NCI-H1930 (cell line): ENCODE measurements at places on chromosomes 5 and 9.
A peak's percentile ranks its signal among the peaks of the same experiment; 100 is the strongest.

GRCh38 chr5:69502767-69503488, 10.3 kb downstream of the OCLN start:
- no peak for DNase-seq

DNA sequence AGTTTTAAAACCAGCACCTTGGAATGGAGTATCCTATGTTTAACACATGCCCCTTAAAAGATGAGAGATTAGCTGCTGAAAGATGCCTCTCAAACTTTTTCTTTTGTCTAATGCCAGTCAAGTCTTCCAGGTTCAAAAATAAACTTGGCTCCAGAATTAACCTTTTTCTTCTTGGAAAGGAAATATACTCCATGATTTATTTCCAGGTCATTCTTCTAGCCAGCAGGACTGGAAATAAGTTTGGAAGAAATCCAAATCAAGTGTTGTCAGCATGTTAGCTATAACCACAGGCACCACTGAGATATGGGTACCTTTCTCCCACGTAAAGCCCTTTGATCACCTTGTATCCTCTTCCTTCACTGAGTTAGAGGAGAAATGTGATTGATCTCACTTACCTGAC, 56.1 kb downstream of the NLN start:
- DNase-seq = no peak

DNA sequence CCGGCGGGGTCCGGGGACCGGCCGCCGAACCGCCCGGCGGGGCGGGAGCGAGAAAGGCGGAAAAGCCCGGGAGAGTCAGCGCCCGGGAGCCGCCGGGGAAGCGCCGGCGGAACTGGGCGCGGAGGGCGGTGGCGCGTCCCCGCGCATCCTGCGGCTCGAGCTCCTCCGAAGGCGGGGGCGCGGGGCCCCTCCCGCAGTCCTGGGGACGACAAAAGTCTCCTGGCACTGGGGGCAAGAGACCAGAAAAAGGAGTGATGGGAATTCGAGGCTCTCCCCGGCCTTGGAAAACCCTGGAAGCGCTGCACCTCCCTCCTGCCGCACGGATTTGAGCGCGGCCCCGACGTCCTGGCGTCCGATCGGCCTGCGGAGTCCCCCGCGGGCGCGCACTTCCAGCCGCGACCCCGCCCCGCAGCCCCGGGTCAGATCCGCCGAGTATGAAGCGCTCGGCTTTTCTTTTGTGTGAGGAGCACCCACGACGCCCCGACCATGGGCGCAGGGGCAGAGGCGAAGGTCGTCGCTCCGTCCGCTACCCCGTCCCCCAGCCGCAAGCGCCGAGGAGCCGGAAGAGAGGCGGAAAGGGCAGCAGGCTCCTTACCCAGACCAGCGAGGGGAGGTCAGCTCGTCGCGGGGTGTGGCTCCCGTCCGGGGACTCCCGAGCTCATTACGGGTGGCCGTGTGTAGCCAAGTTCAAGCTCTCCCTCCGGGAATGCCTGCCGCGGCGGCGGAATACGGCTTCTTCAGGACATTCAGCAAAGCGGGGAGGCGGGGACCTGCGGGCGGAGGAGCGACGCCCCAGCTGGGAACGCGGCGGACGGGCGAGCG, at the start of gene EPB41L4A:
Gene EPB41L4A, minus strand, starts transcription at position 114 of the 822 bp plus-strand sequence. CDS start 238 bp downstream, outside the sequence.
- peak; percentile 1 for DNase-seq

- DNase-seq = no peak
Measured at GRCh38 chr5:50800410-50800809, 134.0 kb downstream of the PARP8 start.
